ENCODE measurements at places on chromosomes 2 and 18.
A peak's percentile ranks its signal among the peaks of the same experiment; 100 is the strongest.

- no peak for DNase-seq
These were observed 51.1 kb downstream of the MAP2 start for GRCh38 chr2:209474960-209475359.

GRCh38 chr18:56853961-56854360, 202.8 kb downstream of the WDR7 start:
- DNase-seq: no peak

- DNase-seq: no peak
These were observed 60.3 kb downstream of the RPIA start for GRCh38 chr2:88751768-88752167.

DNA sequence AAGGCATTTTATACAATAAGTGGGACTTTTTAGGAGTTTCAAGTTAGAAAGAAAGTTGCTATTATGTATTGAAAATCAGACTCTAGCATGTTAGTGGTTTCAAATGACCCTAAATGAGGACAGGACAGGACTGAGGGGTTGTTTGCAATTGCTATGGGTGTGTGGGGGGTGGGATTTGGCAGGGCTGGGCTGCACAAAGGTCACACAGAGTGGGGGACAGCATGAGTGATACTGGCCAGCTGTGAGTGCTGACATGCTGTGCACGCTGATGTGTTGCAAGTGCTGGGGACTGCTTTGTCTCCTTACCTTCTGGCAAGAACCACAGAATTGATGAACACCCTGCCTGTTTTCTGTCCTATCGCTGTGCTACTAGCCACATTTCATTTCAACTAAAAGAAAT, 29.8 kb downstream of the RNMT start:
- DNase-seq: no peak

DNA sequence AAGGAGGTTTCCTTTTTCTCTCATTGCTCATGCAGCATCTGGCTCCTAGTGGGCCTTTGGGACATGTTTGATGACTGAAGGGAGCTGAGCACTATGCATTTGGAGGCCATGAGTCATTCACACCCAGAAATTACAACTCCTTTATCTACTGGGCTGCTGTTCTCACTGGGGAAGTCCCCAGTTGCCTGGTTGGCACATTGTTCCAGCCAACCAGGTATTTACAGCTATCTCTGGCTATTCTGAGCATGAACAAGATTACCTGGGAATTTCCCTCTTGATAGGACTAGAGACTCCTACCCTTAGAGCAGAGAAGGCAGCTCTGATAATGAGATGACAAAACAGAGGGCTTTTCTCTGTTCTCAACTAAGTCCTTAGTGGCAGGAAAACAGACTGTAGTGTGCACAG, 206.5 kb downstream of the SETBP1 start:
- peak; percentile 2 for DNase-seq

DNA sequence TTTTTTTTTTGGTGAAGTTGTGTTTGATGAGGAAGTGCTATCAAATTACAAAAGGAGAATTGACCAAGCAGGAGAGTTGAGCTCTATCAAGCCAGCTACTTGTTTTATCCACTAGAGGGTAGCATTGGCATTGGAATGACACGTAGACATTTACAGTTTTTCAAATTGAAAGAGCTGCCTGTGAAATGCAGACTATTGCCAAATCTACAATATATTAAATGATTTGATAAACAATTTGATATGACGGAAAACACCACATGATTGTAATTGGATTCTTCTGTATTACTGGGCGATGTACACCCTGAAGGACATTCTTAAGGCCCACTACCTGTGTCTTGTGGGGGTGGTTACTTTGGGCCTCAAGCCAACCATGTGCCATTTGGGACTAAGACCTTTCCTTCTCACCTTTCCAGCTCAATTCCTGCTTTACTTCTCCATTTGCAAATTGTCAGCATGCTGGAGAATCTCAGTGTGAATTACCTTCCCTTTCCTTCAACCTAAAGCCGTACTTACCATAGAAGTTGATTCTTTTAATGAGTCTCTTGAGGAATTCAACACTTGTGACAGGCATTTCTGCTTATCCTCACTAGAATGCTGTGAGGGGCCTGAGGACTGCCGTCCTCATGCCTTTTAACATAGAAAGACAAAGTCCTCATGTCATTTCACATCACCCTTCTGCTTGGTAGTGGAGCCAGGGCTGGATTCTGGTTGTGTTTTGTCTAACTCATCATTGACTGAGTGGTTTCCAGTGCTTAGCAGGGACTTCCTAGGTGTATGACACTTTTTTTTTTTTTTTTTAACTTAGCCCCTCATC, 134.8 kb upstream of the THUMPD2 start:
- no peak for DNase-seq

DNA sequence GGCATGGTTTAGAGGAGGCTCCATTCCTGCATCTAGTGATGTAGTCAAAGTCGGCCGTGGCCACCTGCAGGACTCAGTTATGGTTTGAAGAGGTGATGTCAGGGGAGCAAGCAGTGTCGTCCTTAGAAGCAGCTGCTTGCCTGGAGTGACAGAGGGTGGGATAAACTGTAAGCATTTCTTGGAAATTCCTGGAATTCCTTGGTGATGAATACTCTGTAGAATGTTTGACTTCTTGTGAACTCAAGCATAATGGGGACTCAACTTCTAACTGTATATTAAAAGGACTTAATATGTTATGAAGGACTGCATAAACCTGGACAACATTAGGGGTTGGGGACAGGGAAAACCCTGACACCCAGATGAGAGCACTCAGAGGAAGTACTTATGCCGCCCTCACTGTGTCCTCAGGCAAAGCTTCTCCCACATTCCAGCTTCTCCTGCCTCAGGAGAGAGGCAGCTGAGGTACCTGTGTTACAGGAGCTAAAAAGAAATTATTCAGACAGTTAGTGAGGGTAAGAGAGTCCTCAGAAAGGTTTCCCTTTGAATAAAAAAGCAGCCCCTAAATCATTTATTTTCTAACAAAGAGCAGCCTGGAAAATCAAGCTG, 459.9 kb upstream of the CELF4 start:
- DNase-seq: no peak

DNA sequence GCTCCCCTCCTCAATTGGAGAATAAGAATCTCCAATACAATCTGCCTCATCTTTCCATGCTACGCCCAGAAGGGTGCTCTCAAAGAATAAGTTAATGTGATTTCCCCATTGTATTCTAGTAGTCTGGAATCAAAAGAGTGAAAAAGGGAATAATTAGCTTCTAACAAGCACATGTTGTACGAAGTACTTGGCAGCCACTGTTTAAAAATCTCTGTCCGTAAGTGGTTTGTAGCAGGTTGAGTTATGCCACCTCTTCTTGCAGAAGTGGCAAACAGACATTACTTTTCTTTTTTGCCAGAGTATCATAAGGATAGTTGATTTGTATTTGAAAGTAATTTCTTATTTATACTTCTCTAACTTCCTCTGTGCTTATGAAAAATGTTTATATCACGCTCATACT, 184.7 kb downstream of the CD226 start:
- DNase-seq: no peak

- DNase-seq: no peak
These were observed 102.0 kb downstream of the MAP2 start for GRCh38 chr2:209525834-209526281.

DNA sequence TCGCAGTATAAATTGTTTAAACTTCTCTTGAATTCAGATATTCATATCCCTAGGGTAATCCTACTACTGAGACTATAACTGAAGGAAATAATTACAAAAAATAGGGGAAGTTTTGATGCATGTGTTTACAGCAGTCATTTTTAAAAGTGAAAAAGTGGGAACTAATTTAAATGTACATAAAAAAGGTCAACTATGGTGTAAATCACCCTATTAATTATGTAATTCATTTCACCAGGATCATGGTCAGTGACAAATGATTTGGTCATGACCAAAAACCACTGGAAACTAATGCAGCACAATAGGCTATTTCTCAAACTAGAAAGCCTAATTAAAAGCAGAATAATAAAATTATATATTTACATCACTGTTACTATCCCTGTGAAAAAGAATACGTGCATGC, 5.0 kb upstream of the CNGA3 start:
- no peak for DNase-seq

GRCh38 chr2:136444323-136444722, 321.0 kb upstream of the THSD7B start:
- no peak for DNase-seq

DNA sequence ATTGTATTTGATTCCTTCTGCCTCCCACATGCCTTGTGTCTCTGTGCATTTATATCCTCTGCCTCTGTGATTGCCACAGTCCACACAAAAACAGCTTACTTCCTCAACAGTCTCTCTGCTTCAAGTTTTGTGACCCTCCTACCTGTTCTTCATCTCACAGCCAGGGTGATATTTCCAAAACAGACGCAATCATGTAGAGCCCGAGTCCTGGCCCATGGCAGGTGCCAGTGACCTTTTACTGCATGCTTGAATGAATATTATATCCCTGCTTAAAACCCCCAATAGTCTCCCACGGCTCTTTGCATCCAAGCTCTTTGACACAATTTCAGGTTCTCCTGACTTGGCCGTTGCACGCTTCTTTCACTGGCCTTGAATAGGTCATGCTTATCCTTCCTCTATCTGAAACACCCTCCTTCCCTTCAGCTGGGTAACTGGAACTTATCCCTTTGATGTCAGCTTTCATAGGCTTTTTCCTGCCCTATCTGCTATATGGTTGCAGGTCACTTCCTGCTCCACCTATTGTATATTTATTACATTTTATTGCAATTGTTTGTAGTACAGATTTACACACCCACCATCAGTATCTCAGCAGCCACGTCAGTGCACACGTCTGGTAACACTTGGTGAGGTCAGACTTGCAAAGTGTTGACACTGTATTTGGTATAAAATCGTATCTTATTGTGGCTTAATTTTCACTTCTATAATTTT, 29.7 kb upstream of the IL1B start:
- DNase-seq: no peak

DNA sequence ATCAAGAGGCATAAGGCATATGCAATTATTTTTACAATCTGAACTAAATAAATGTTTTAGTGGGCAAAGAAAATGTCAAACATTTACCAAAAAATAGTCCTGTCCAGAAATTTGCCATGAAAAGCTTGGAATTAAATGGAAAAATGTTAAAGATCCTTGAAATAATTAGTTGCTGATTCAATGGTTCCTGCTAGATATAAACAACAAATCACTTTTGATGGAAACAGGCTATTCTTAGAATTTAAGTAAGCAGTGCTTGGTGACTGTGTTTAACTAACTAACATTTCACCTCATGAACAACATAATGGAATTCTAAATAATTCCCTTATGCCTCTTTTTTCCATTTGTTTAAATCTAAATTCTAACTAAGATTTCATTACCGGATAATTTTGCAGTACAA, 3.9 kb downstream of the RND3 start:
- DNase-seq: no peak

DNA sequence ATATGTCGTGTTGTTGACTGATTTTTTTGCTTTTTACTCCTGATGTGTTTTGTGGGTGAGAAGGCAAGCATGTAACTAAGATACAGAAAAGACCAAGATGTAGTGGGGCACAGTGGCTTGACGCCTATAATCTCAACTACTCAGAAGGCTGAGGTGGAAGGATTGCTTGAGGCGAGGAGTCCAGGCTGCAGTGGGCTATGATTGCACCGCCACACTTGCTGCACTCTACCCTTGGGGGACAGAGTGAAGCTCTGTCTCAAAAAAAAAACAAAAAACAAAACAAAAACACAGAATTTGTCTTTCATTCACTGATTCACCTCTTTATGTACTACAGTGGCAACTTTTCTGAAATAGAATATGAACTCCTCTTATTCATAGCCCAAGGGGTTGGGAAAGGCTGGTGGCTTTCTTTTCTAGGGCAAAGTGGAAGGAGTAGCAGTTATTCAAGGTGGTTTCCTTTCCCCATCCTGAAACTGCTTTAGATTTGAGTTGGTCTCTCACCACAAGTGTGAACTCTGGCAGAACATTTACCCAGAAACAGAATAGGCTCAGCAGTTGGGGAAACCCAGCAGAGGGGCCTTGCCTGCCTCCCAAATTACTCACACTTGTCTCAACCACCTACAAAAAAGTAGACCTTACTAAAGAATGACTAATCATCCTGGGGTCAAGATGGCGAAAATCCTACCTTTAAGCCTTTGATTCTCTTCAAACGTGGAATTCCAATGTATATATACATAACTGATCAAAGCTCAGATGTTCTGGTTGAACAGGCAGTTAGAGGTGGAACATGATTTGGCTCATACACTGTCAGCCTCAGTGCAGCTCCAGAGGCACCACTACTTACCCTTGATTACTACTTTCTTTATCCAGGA, 6.5 kb downstream of the TANK start:
- DNase-seq: peak; percentile 13

DNA sequence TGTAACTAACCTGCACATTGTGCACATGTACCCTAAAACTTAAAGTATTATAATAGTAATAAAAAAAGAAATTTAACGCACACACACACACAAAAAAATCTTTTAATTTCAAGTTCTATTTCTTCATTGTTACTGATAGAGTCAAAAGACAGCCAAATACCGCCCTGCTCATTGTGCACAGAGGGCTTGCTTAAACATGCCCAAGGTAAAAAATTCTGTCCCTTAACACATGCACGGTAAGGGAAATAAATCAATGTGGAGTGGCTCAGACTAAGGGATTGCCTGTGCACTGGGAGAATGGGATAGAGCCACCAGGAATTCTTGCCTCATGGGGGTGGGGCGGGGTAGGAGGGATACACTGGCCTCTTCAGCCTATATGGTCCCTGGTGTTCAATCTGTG, 468.0 kb downstream of the NUP35 start:
- no peak for DNase-seq

DNA sequence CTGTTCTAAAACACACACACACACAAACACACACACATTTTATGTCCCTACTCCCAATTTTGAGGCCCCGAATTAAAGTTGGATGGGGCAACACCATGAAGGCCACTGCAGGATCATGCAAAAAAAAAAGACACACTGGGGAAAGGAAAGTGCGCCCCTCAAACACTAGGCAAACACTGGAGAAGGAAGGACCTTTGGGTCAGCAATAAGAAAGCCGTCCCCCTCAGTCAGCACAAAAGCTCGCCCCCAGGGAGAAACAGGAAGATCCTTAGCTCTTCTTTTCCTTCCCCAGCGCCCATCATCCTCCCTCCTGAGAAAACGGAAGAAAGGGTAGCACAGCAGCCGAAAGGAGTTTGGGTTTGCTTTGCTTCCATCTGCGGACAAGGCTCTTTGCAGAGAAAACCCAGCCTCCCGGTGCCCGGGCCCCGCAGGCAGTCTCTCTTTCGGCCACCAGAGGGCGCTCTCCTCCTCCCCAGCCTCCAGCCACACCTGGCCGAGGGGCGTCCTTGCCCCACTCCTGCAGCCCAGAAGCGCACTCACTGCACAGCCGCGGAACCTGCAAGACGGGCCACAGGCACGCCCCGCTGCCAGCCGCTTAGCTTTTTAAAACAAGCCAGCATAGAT, 248.5 kb downstream of the CDH20 start:
- peak; percentile 17 for DNase-seq

DNA sequence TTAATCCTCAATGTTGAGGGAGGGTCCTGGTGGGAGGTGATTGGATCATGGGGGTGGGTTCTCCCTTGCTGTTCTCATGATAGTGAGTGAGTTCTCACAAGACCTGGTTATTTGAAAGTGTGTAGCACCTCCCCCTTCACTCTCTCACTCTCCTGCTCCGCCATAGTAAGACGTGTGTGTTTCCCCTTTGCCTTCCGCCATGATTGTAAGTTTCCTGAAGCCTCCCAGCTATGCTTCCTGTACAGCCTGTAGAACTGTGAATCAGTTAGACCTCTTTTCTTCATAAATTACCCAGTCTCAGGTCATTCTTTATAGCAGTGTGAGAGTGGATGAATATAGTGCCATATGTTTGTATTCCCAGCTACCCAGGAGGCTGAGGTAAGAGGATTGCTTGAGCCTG, 9.6 kb downstream of the IL1B start:
- DNase-seq: no peak

All from stimulated activated CD8-positive, alpha-beta memory T cell treated with anti-CD3 and anti-CD28 coated beads, Interleukin-15, amount 100 ng/mL, for 4 hours (primary cell).